IMR-90 (cell line): ENCODE measurements at places on chromosomes 12 and 14.

DNA sequence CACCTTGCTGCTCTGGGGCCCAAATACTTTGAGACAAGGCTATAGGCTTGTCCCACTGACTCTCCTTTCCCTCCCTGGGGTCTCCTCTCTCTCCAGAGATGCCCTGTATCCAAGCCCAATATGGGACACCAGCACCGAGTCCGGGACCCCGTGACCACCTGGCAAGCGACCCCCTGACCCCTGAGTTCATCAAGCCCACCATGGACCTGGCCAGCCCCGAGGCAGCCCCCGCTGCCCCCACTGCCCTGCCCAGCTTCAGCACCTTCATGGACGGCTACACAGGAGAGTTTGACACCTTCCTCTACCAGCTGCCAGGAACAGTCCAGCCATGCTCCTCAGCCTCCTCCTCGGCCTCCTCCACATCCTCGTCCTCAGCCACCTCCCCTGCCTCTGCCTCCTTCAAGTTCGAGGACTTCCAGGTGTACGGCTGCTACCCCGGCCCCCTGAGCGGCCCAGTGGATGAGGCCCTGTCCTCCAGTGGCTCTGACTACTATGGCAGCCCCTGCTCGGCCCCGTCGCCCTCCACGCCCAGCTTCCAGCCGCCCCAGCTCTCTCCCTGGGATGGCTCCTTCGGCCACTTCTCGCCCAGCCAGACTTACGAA is 3.1 kb downstream of the NR4A1 start:
- no peak for DNase-seq

DNA sequence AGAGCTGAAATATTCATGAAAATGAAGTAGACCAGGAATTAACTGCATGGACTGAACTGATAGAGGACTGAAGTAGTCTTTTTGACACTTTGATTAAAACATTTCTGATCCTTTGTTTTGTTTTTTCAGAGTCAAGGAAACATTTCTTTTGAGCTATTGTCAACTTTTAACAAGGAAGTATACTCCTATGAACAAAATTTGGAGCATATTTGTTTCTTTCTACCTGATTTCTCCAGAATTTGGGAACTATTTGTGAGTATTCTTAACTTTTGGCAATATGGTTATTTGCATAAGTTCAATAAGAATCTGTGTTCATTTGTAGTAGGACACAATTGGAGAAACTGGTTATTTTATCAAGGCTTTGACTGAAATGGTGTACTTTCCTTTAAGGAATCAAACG is 71.3 kb upstream of the HECTD1 start:
- DNase-seq = no peak

- no peak for DNase-seq
These were observed 145.0 kb downstream of the SLC38A6 start for GRCh38 chr14:61125867-61126572.

- no peak for DNase-seq
These were observed 183.7 kb downstream of the NOVA1 start for GRCh38 chr14:26414103-26414502.

- no peak for DNase-seq
These were observed 41.8 kb upstream of the CLMN start for GRCh38 chr14:95361373-95362137.

- no peak for DNase-seq
These were observed 107.8 kb downstream of the VCPKMT start for GRCh38 chr14:50008562-50008961.

- DNase-seq = no peak
These were observed 1143.6 kb downstream of the TMEM121 start for GRCh38 chr14:106670011-106670410.

DNA sequence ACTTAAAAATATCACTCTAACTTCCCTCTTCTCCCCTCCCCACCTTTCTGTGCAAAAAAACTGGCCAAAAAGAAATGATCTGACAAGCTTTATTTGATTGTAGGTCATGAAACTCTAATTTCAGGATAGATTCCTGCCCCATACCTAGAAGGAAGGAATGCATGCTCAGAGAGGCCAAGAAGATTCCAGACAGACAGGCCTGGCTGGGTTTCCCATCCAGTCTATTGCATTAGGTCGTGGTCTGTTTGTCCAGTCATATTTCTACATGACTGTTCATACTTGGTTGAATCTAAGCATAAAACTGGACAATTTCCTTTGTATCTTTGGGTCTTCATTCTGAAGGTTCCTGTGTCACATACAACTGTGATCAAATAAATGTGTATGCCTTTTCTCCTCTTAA is 20.0 kb upstream of the SLC15A5 start:
- DNase-seq = no peak
